ENCODE measurements at places on chromosomes 3 and 15. TPM values are rescaled to one million over a fixed set of nuclear protein-coding genes. Genes with fewer than 3 reads are reported as not detected.

SLC6A20 gene
- total RNA-seq = 0.69 TPM

C3orf80 gene
- not detected for total RNA-seq

GOLGA6L4 gene
- total RNA-seq = 1.2 TPM

SLC38A3 gene
- 3.3 TPM for total RNA-seq

DNA sequence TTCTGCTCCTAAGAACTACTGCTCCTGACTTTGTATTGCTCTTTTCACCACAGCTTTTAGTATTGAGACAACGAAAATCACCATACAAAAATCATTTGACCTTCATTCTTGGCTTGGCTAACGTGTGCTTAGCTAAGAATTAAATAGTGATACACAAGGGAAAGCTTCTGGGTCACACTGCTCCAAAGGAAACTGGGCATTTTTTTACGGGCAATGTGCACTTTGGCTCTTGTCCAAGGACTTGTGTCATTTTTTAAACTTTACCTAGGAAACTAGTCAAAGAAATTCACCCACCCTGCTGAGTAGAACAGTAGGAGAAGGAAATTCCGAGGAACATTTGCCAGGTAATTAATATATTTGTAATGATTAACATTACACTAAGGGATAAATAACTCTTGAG, 19.8 kb downstream of the WDR72 start:
- no peaks in the 10 kb centered on the region for H3K27me3 ChIP-seq
- no peak for DNase-seq
- H3K27ac ChIP-seq = no peak overlapping the region
- no peak overlapping the region for H3K4me3 ChIP-seq
- H3K4me1 ChIP-seq = no peaks in the 10 kb centered on the region

- H3K36me3 ChIP-seq = no peaks in the 10 kb centered on the region
- peaks cover 48% of the 10 kb centered on the region for H3K27me3 ChIP-seq
- peak overlapping the region; percentile 77 for H3K4me3 ChIP-seq
- DNase-seq = no peak
Observed at GRCh38 chr15:83205725-83206324, 1.8 kb downstream of the HDGFL3 start.

GRCh38 chr3:100004931-100005330, 109.4 kb downstream of the FILIP1L start:
- H3K27ac ChIP-seq = peak overlapping the region; percentile 38
- H3K4me3 ChIP-seq = no peak overlapping the region
- H3K27me3 ChIP-seq = no peaks in the 10 kb centered on the region
- DNase-seq = no peak

DNA sequence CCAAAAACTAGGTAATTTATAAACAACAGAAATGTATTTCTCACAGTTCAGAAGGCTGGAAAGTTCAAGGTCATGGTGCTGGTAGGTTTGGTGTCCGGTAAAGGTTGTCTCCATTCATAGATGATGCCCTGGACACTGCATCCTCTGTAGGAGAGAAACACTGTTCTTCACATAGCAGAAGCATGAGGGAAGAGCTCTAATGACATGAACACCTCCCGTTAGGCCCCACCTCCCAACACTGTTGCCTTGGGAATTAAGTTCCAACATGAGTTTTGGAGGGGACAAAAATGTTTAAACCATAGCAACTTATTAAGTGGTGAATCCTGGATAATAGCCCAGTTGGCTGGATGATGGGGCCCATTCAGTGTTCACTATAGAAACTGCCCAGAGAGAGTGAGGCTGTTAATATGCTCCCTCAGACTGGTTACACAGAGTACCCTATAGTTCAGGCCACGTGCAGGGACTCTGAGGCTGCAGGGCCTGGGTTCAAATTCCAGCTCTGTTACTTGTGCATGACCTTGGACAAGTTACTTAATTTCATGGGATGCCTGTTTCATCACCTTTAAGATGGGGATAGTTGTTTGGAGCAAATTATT, 37.0 kb downstream of the CCNL1 start:
- no peak for DNase-seq
- H3K27ac ChIP-seq = no peak overlapping the region
